AG04449 (cell line): ENCODE measurements at places on chromosomes 5 and 9.

- no peak for DNase-seq
These were observed 2.3 kb downstream of the ZFAND5 start for GRCh38 chr9:72362680-72363139.

- DNase-seq, result no peak
These were observed 217.2 kb downstream of the MEF2C start for GRCh38 chr5:88665750-88666215.

GRCh38 chr5:113145757-113146387, 169.3 kb downstream of the DCP2 start:
- DNase-seq, result peak; percentile 58

GRCh38 chr5:159156426-159157238, 52.7 kb downstream of the RNF145 start:
- no peak for DNase-seq

DNA sequence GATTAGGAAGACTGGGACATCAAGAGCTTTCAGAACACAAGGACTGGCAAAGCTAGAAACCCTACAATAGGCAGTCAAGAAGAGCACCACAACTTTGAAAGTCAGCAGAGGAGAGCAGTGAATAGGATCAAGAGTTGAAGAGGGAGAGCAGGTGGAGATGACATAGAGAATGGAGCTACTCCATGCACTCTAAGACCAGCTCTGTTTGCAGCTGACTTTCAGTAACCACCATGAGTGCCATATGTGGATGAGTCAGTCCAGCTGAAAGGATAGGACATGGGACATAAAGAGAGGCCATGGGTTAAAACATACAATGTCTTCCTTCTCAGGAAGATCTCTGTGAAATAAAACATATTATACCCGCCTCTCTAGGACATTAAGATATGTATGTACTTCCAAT, 289.1 kb upstream of the KLF4 start:
- no peak for DNase-seq

DNA sequence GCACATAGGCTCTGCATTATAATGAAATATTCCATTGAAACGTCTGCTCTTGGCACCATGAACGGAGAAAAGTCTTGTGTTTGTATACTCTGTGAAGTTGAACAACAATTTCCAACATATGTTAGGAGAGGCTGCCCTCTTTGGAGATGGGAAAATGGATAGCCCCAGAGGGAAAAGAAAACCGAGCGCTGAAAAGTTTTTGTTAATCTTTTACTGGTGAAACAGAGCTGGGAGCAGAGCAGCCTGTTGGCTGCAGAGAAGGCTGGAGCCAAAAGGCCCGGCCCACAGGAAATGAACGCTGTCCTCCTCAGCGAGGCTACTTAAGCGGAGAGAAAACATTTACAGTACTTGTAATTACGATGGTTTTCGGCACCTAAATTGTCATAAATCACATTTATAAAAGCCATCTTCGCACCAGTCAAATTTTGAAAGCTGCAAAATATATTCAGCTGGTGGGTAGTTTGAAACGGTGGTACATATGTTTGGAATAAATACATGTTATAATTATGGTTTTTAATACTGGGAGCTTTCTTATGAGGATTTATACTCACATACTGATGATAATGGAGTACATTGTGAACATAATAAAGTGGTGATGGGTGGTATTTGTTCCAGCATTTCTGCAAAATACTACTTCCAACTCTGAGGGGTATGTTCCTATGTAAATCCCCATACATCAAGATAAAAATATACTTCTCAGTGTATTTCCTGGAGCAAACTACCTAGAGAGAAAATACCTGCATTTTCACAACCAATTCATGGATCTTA, 129.6 kb upstream of the CNTLN start:
- DNase-seq, result no peak

DNA sequence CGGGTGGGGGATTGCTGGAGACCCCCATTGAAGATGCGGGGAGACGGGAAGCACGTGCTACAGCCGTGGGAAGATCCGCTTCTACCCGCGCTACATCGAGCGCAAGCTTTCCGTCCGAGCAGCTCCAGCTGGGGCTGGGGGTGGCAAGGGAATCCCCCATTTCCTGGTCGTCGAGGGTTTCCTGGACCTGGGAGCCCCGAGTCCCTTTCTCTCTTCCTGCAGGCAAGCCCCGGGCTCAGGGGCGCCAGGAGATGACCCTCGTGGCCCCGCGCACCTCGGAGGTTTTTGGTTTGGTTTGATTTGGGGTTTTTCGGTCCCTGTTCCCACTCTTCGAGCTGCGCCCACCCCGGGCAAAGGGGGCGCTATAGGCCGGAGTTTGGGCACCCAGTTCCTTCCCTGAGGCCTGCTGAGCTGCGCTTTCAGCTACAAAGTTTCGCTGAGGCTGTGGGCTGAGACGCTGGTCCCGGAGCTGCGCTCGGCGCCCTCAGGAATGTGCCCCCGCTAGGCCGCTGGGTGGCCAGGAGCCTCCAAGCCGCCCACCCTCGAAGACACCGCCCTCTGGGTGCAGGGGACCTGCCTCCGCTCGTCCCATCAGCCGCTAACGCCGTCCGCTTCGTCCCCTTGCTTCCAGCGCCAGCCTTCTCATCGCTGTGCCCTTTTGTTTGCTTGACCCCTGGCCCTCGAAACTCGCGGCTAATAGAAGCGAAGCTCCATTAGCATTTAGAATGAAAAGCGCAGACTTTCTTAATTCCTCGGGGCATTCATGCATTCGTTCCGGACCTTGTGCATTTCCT, 2.9 kb downstream of the NR4A3 start:
- DNase-seq, result no peak

DNA sequence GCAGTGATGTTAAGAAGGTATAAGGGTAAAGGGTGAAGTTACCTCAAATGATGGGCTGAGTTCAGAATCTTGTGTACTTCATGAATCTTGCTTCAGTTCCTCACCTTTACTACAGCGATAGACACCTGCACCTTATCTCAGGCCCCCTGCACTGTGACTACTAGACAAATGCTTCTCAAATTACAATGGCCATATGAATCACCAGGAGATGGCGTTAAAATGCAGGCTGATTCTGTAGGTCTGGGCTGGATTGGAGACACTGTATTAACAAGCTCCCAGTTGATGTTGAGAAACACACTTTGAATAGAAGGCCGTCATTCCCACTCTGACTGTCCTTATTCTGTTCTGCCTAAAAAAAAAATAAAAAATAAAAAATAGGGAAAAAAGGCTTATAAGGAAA, 29.8 kb downstream of the TARS1 start:
- DNase-seq, result peak; percentile 16

GRCh38 chr9:86809759-86810367, 137.4 kb downstream of the GAS1 start:
- DNase-seq, result no peak

GRCh38 chr5:159100025-159100781, 487 bp upstream of the EBF1 start:
- DNase-seq, result peak; percentile 76

DNA sequence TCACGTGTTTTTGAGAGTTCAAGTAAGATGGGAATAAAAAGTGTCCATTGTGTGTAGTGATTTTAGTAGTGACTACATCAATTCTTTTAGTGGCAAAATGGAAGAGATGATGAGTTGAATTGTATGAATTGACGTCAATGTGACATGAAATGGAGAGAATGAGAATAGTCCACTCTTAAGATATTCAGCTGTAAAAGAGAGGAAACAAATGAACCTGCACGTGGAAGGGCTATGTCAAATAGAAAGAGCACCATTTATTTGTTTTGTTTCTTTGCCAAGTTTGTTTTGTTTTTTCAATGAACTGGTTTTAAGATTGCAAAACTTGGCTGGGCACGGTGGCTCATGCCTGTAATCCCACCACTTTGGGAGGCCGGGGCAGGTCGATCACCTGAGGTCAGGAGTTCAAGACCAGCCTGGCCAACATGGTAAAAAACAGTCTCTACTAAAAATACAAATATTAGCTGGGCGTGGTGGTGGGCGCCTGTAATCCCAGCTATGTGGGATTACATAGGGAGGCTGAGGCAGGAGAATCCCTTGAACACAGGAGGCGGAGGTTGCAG, 453.8 kb downstream of the TAF11L14 start:
- DNase-seq, result no peak

- DNase-seq, result peak; percentile 31
These were observed 281.6 kb downstream of the CRB2 start for GRCh38 chr9:123637606-123637944.

GRCh38 chr5:173823721-173824567, 64.2 kb upstream of the CPEB4 start:
- DNase-seq, result peak; percentile 90

DNA sequence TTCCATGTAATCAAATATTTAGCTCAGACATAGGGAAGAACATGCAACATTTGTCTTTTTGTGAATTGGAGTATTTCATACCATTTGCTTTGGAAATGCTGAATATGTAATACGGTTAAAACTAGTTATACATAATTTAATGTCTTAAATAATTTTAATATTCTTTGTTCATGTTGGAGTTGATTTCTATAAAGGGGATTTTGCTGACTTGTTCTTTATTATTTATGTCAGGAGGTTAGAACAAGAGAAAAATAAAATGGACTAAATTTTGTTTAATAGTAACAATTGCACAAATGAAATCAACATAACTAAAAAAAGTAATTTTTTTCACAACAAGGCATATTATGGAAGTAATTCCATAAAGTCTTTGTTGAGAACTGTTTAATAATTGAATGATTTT, 170.0 kb upstream of the CDH18 start:
- no peak for DNase-seq

- no peak for DNase-seq
These were observed 137.5 kb upstream of the TUT7 start for GRCh38 chr9:86491468-86492266.

GRCh38 chr9:83166372-83166771, 103.4 kb upstream of the RASEF start:
- DNase-seq, result no peak

- peak; percentile 60 for DNase-seq
These were observed 9.6 kb upstream of the TRAF1 start for GRCh38 chr9:120936011-120936763.

DNA sequence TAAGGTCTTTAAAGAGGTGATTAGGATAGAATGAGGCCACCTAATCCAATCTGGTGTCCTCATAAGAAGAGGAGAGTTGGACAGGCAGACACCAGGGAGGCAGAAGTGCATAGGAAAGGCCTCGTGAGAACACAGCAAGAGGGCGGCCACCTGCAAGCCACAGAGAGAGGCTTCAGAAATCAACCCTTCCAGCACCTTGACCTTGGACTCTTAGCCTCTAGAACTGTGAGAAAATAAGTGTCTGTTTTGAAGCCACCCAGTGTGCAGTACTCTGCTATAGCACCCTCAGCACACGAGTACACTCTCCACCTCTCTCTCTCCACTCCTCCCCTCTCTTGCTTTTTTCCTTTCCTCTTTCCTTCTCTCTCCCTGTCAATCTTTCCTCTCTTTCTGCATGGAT, 26.8 kb downstream of the NIPAL4 start:
- no peak for DNase-seq

GRCh38 chr5:133930061-133930812, 38.2 kb downstream of the C5orf15 start:
- peak; percentile 19 for DNase-seq

DNA sequence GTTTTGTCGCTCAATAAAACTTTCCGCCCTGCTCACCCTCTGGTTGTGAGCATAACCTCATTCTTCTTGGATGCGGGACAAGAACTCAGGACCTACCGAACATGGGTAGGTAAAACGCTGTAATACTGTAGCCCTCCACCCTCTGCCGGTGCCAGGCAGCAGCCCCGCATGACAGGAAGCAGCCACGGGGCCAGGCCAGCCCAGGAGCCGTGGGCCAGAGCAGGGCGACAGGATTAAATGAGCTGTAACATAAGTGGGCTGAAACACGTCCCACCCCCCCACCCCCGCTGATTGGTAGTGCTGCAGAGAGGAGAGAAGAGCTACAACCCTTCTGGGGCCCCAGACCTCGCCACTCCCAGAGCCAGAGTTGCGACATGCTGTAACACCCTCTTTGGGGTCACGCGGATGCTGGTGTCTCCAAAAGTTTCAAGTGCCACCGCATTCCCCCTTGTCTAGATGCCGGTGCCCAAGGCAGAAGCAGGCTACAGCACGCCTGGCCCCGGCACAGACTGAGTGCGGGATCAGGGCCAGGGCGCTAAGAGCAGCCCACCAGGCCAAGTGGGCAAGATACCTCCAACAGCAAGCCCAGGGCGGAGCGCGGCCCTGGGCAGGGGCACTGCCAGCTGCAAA, 81.8 kb downstream of the FBXW11 start:
- DNase-seq, result no peak

- DNase-seq, result no peak
These were observed 133.0 kb downstream of the EBF1 start for GRCh38 chr5:158966716-158967115.

GRCh38 chr5:139524446-139524845, 36.7 kb upstream of the UBE2D2 start:
- no peak for DNase-seq

DNA sequence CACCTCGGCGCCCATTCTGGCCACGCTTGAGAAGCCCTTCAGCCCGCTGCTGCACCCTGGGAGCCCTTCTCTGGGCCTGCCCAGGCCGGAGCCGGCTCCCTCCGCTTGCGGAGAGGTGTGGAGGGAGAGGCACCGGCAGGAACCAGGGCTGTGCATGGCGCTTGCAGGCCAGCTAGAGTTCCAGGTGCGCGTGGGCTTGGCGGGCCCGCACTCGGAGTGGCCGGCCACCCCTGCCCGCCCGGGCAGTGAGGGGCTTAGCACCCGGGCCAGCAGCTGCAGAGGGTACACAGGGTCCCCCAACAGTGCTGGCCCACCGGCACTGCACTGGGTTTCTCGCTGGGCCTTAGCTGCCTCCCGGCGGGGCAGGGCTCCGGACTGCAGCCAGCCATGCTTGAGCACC, 72.3 kb upstream of the SYK start:
- no peak for DNase-seq

DNA sequence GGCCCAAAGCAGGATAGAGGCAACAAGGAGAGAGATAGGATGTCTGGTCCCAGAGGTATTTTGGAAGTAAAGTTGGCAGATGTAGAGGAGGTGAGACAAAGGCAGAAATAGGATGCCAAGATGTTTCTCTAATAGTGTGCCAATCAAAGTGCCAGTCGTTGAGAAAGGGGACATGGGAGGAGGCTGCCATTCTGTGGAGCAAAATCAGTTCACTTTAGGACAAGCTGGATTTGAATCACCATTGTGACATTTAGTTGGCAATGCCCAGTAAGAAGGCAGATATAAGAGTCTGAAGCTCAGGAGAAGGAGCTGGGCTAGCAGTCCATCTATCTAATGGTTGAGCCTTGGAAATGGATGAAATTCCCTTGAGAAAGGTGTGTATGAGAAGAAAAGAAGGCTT, 53.8 kb downstream of the ADRB2 start:
- no peak for DNase-seq

DNA sequence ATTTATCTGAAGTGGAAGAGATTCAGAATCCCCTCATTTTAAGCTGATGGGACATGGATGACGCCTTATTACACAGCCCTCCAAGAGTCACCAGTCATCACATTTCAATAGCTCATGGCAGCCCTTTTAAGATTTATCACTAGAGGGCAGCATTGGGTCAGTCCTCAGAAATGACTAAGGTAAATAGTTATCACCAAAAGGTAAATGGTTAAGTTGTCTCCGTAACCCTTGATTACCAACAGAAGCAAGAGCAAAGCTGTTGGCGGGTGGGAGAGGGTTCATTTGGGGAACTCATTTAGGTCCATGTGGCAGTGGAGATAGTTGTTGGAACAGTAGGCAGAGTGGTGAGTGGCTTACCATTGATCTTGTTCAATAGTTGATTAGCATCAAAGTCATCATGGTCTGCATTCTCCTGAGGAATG, 12.0 kb upstream of the C9 start:
- no peak for DNase-seq
